ENCODE measurements at places on chromosomes 7 and 10.

DNA sequence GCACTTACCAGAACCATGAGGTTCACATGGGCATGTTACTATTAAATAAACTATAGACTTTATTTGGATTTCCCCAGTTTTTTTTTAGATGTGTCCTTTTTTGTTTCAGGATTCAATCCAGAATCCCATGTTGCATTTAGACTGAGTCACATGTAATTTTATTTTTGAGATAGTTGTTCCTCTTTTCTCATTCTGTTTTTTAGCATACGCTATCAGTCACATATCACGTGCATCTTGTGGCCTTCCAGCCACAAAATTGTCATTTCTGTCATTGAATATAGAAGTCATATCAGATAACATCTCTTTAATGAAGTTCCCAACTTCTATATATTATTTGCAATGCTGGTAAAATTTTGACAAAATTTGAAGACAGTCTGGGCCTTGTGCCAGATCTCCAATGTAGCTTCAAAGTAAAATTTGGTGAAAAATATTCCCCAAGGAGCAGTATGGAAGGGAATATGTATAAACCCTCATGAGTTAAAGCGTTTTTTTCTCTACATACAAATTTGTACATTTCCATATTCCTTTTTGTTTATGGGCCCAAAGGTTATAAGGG, 132.3 kb upstream of the MKI67 start:
- no peak for DNase-seq

DNA sequence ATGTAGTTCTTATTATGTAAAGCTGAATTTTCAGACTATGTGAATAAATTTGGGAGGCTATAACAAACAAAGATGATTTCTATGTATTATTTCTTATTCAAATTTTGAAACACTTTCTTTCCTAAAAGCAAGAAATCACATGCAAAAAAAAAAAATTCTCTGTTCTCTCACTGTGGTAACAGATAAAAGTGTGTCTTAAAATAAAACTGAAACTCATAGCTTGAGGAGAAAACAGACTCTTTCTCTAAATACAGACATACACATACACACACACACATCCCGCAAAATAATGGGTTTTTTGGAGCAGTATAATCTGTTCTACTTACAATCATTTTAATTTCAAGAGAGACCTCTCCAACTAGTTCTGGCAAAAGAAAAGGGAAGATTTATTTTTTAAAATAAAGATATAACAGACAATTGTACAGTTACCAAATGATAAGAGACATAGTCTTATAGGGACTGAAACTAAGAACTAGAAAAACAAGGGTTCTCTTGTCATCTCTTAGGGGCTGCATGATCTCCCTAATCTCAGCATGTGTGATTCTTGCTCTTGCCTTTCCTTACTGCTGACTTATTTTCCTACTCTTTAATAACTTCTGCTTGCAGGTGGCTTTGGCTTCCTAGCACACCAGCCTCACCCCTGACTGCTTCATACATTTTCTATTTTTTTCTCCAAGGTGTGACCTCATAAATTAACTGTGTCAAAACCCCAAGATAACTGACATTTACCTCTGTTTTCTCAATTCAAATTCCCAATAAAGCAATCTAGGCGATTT, 483.5 kb upstream of the POT1 start:
- DNase-seq, result no peak

DNA sequence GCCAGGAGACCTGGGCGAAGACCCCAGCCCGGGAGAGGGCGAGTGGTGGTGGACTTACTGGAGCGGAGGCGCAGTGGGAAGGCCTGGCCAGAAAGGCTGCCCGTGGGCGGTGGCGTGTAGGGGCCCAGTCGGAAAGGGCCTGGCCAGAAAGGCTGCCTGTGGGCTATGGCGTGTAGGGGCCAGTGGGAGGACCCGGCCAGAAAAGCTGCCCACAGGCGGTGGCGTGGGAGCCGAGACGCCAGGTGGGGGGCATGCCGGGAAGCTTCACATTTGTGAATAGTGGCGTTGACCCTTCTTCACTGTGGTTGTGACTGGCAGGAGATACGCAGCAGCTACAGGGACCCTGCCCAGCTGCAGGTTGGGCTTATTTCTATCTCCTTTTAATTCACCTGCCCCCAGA, 72.9 kb downstream of the DYNC2I1 start:
- no peak for DNase-seq

DNA sequence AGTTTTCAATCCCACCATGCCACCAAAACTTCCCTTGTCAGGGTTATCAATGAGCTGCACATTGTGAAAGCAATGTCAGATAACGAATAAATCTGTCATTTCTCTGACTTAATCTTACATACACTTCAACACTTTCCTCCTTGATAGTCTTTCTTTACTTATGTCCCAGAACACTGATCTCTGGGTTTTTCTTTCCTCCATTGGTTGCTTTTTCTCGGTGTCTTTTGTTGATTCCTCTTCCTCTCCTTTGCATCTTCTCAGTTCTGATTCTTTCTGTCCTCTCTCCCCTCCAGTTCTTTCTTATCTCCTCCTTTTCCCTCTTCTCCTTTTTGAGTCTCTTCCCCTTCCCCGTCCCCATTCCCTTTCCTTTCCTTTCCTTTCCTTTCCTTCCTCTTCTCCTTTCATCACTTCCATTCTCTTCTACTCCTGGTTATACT, 16.6 kb downstream of the DNAJB9 start:
- no peak for DNase-seq

- DNase-seq, result no peak
Observed at GRCh38 chr10:72277340-72277995, 3.7 kb downstream of the DDIT4 start.

DNA sequence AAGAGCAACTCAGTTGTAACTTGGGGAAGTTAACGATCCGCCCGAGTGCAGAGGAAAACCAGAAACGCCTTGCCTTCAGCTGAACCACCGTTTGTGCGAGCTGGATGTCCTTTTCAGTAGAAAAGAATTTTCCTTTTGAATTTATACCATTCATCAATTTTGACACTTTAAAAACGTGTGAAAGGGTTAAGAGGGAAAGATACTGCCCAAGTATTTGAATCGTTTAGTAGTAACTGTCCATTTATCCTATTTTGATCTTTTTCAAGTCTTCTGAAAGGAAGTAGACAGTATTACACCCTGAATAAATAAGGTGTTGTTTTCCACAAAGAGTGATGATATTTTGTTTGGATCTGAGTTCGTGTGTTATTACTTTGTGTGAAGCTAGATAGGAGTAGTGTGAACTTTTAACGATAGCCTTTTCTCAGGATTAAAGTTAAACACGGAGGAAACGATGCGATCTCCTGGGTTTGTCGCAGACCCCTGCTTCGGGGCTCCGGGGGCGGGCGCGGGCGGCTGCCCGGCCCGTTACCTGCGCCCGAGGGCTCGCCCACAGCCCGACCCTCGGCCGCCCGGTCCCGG, 830 bp upstream of the BMI1 start:
- no peak for DNase-seq

DNA sequence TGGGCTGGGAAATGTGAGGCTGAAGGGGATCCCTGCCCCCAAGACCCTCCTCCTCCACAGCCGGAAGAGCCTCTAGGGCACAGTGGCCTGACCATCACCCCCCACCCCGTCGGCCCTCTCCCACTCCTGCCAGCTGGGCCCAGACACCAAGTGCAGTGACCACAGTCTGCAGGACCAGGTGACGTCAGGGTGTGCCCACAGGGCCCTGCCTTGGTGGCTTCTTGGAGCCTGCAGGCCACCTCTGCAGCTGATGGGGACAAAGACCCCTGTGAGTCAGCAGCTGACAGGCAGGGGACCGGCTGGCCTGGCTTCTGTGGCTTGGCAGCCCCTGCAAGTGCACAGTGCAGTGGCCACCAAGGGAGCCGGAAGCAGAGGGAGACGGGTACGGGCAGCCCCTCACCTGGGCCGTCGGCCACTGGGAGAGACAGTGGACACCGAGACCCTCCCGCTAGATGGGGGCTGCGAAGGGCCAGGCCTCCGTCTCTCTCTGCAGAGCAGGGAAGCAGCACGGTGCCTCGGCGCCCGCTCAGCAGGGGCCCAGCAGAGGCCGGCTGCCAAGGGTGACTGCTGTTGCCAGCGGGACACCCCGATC, 274.6 kb downstream of the ELFN1 start:
- no peak for DNase-seq

DNA sequence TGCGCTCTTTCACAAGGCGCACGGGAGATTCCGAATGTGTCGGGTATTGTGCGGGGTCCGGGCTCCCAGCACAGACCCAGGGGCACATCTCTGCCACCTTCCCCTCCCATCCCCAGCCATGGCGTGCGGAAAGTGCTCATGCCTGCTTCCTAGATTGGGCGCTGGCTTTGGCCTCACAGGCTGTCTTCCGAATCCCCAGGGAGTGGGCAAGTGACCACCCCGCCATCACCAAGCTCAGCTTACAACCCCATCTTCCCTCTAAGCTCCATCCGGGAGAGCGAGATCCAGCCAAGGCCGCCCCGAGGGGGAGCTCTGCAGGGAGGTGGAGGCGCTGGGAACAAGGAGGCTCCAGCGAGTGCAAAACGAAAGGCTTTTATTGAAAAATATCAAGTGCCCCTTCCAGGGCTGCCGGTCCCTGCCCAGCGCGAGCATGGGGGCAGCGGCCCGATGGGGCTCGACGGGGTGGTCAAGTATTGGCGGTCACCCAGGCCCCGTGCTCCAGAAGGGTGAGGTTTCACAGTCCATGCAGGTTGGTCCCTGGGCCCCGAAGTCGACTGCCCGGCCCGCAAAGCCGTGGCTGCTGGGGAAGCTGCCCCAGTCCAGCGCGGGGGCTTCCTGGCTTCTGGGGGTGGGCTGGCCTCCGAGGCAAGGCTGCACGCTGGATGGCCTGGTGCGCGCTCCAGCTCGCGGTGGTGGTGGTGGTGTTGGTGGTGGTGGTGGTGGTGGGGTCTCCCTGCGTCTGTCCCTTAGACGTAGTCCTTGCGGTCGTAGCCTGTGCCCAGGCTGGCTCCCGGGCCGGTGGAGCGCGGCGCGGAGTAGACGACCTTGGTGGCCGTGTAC, 1.2 kb downstream of the CLDN3 start:
- no peak for DNase-seq

GRCh38 chr7:8215648-8216333, 46.2 kb downstream of the ICA1 start:
- DNase-seq, result no peak

- DNase-seq, result no peak
Observed at GRCh38 chr7:29161231-29161630, 14.9 kb upstream of the CPVL start.

DNA sequence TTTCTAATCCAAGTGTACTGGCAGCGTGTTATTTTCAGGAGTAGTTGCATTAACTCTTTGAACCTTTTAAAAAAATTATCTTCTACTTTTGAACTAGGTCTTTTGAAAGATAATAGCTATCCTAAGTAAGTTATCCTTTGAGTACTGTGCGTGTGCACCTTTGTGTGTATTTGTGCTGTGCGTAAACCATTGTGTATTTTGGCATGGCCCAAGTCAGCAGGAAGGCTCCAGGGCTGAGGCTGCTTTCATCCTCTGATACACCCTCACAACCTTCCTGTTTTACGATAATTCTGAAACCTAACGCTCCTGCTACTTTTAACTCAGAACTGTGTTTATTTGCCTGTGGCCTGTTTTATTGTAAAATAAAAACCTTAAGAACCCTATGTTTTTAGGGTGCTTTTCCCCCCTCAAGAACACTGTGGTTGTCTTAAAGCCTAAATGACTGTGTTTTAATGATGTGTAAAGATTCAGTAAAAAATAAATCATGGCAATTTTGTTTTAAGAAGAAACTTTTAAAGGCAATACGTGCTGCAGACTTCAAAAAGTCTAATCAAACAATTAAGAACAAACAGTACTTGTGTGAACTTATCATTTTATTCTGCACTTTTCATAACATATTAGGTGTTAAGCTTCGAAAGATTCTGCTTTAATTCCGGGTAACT, 57.5 kb downstream of the HDAC9 start:
- DNase-seq, result no peak

DNA sequence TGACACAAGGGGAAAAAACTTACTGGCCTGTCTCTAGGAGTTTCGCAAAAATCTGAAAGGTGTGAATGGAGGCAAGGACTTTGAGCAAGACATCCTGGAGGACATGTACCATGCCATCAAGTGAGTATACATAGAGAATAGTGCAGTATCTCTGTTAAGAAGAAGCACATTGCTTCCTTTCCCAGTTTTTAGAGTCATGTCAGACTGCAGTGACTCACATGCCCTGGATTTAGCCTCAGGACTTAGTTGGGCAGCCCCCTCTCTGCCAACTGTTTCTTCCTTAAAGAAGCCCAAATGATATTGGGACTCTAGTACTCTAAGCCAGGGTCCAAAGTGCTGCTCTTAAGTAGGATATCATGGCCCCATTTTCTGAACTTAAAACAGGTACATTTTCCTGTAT, 28.1 kb upstream of the NFKB2 start:
- DNase-seq, result no peak

DNA sequence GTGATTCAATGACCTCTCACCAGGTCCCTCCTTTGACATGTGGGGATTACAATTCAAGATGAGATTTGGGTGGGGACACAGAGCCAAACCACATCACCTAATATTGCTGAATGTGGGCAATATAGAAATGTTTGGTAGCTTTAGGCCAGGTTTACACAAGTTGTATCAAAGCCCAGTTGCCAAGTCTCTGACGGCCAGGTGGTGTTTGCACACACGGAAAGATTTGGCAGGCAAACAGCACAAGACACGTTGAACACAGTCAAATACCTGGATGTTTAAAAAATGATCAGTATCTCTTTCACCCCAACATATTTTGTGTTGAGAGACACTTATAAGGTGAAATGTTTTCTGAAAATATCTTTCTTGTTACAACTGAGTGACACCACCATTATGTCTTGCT, 294.4 kb upstream of the MKI67 start:
- DNase-seq, result no peak

DNA sequence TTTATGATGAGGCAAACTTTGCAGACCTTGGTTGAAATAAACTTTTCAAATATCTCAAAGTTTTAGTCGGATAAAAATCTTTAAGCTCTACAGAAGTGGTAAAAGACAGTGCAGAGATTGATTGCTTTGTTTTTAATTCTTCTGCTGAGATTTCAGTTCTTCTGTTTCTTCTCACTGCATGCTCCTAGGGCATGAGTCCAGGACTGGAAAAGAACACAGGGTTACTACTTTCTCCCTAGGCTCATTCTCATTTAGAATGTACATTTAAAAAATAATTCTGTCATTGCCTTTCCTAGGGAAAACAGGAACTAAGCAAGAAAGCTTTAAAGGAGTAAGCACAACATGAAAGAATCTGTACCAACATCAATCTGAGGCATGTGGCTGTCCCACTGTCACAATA, 256.7 kb upstream of the DGKB start:
- no peak for DNase-seq

GRCh38 chr7:117863618-117864017, 9.6 kb downstream of the CTTNBP2 start:
- DNase-seq, result no peak

DNA sequence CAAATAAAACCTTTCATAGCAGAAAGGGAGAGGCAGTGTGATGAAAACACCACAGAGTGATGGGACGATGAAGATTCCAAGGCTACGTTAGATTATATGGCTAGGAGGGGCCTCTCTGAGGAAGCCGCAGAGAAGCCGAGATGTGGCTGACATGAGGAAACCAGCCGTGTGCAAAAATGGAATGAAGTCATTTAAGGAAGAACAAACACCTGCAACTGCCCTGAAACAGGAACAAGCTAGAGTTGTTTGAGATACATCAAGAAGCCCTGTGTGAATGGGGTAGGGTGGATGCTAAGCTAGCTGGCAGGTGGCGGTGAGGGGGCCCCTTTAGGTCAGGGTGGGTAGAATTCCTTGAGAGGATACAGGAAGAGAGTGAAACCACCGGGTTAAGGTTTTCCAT, 129.5 kb downstream of the KLF6 start:
- DNase-seq, result no peak
